NCI-H345 (cell line): ENCODE measurements at places on chromosomes 1 and 21.

GRCh38 chr1:218350801-218351266 lies 5.7 kb downstream of the TGFB2 start:
- no peak for DNase-seq

- no peak for DNase-seq
Measured at GRCh38 chr1:235009561-235010306, 118.9 kb downstream of the TOMM20 start.

GRCh38 chr1:247216261-247216660 lies 39.6 kb upstream of the VN1R5 start:
- DNase-seq: no peak

GRCh38 chr1:173285048-173285447 lies 77.9 kb upstream of the TNFSF4 start:
- no peak for DNase-seq

GRCh38 chr1:15323351-15323988 lies 76.4 kb downstream of the FHAD1 start:
- DNase-seq: peak; percentile 77

DNA sequence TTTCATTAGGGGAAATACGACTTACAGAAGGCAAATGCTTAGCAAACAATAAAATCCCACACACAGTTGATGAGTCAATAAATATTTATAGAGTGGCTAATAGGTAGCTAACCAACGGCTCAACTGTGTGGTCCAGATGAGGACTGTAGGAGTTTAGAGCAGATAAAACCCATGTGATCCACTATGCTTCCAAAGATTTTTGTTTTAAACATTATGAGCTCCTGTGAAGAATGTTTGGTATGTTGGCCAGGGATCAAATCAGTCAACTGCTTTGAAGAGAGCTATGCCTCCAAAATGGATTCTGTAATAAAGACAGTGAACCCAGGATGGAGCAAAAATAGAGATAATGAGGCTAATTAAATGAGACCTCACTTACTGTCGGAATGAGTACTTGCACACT lies 72.3 kb upstream of the COL11A1 start:
- DNase-seq: no peak

GRCh38 chr21:28884481-28884880 lies 108.2 kb downstream of the LTN1 start:
- DNase-seq: no peak

DNA sequence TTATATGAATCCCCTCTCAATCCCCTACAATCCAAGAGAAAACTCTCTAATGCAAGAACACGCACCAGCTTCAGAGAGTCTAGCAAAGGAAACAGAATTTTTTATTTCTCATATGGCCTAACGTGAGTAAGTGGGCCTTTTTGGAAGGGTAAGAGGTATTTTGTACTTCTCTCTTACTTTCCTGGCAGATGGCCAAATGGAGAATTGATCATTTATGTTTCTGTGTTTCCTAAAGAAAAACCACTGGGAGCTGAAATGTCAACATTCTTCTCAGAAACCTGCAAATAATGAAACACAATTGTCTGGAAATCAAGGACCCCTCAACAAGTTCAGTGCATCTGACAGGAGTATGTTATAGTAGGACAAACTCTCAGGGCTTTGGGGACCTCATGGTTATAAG lies 176.4 kb upstream of the C8B start:
- DNase-seq: no peak

GRCh38 chr1:109910123-109910962 lies at the start of gene CSF1:
CSF1 (plus strand) TSS chr1:109910849; CDS start chr1:109911024, 175 bp downstream.
- no peak for DNase-seq

GRCh38 chr1:205593532-205593931 lies 38.3 kb downstream of the ELK4 start:
- DNase-seq: no peak

- DNase-seq: no peak
Measured at GRCh38 chr1:19689085-19689757, 24.5 kb downstream of the HTR6 start.
